ENCODE measurements at places on chromosomes 16 and 17.

DNA sequence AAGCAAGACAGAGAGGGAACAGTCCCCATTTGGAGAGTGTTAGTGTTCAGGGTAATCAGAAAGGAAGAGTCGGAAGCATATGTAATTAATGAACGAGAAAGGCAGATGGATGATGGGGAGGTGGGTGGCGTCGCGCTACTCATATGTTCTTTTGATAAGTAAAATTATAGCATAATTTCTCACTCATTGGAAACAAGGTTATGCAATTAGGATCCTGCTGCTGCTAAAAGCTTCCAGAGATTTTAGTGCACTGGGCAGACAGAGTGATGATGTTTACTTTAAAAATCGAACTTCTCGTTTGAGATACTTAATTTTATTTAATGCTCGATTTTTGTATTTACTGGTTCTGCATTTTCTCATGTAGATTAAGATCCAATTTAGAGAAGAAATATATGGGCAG lies 96.2 kb downstream of the PRKCA start:
- no peak for DNase-seq

DNA sequence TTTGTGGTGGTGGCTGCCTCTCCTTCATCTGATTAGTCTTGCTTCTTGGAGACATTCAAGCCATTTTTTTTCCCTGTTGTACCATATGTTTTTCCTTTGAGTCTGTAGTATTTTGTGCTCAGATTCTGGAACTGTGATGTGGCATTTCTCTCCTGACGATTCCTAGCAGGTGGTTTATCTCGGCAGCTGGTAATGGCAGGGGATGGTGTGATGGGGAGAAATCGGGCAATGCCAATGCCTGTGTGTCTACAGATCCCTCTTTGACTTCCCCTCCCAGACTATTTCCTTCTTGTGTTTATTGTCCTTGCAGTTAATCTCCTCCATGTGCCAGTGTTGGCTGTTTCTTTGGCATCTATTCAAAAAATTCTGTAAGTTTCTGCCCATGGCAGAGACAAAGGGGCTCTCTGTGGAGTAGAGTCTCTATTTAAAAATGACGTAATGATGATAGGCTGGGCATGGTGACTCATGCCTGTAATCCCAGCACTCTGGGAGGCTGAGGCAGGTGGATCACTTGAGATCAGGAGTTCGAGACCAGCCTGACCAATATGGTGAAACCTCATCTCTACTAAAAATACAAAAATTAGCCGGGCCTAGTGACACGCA lies 90.2 kb upstream of the ERCC4 start:
- no peak for DNase-seq

DNA sequence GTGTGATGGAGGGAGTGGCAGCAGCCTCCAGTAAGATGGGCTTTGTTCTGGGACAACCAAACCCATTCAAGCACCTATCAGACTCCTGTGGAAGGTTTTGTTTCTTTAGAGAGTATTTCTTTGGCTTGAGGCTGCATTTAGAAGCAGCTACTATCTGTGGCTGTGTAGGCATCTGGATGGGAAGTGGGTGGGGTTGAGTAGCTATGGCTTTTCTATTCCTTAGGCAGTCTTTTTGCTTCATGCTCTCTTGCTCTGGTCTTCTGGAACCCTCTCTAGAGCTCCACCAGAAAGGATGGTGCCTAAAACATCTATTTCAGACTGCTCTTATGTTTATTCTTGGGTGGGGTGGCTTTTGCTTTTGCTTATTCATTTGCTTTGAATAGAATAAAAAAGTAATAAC lies 19.9 kb downstream of the TNRC6A start:
- no peak for DNase-seq

GRCh38 chr17:1455291-1455796 lies 688 bp downstream of the CRK start:
- peak; percentile 41 for DNase-seq

GRCh38 chr17:81091154-81091553 lies 56.2 kb downstream of the BAIAP2 start:
- no peak for DNase-seq

DNA sequence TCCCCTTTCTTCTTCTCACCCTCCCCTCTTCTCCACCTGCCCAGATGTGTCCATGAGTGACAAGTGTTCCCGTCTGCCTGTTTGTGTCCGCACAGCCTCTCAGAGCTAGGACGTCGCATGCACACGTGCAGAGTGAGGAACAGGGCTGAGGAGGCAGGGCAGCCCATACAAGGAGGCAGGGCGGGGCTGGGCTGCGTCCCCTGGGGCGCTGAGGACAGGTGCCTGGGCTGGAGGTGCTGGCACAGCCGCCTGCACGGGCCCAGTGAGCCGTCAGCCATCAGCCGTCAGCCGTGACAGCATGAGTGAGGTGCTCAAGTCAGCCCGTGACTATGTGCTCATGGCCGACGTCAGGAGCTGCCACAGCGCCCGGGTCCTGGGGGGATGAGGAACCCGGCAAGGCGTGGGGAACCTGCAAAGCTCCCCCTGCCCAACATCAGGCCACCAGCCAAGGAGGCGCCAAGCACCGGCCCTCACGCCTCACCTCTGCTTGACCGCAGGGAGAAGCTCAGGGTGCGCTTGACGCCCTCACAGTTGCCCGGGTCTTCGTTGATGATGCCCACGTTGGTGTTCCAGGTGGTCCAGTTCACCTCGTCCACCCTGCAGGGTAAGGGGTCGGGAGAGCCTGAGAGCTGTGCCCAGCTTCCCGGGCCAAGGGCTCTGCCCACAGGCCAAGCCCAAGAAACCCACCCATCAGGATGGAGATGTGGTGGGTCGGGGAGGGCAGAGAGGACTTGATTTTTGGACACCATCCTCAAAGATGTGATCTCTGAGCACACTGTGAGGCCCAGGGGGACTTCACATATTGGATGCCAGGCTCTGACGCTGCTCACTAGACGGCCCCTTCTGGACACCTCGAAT lies 13.7 kb upstream of the TRPV3 start:
- DNase-seq: no peak

DNA sequence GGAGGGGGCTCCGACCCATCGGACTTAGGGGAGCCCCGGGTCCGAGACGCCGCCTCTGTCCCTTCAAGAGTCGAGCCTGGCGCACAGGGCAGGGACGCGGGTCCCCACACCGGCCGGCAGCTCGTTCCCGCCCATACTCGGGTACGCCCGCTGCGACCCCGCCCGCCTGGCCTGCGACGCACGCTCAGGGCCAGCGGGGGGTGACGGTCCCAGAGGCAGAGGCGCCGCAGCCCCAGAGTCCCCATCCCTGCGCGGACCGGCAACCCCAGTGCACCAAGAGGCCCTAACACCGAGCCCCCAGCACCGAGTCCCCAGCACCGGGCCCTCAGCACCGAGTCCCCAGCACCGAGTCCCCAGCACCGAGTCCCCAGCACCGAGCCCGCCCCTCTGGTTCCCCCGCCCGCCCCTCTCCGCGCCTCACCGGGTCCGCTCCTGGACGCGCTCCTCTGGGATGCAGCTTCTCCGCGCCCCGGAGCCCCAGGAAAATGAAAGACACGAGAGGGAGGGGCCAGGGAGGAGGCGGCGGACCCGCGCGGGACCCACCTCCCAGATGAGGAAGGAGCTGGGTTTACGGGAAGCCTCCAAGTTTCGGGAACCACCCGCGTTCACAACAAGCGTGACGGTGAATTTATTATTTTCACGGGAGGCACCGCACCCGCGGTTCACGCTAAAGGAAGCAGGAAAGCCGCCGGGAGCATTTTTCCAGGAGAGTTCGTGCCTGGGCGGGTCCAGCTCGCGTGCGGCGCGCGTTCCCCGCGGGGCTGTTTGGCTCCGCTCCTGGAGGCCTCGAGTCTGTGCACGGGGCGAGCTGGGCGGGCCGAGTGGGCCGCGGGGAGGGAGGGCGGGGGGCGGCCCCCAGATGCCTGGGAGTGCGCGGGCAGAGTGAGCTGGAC lies at the start of gene SECTM1:
Gene SECTM1 (minus strand): TSS at position 488 of the 893 bp plus-strand sequence. CDS start 6,526 bp downstream, outside the sequence.
- DNase-seq: no peak

DNA sequence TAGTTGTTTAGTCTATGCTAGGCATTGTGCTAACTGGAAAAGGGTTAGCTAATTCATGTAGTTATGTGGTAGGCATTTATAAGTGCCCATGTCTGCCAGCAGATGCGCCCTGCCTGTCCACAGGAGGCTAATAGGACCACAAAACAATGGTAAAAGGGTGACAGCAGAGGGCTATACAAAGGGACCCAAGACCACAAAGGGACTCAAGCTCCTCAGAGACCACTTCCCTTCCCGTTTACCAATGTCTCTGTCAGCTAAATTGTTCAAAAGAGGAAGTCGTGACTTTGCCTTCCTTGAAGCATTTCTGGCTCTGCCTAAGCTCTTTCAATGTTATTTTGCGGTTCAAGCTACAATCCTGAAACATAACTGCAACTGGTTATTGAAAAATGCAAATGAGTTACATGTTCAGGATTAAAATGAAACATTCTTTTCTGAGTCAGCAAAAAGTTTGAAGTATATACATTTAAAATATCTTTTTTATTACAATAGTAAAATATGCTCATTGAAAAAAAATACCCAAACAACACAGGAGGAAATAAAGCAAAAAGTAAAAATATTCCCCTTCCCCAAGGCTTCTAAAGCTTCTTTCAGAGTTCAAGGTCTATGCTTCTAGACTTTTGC lies 149.2 kb downstream of the MAF start:
- DNase-seq: no peak

- DNase-seq: no peak
These were observed 7.4 kb downstream of the TMC6 start for GRCh38 chr17:78120971-78121800.

DNA sequence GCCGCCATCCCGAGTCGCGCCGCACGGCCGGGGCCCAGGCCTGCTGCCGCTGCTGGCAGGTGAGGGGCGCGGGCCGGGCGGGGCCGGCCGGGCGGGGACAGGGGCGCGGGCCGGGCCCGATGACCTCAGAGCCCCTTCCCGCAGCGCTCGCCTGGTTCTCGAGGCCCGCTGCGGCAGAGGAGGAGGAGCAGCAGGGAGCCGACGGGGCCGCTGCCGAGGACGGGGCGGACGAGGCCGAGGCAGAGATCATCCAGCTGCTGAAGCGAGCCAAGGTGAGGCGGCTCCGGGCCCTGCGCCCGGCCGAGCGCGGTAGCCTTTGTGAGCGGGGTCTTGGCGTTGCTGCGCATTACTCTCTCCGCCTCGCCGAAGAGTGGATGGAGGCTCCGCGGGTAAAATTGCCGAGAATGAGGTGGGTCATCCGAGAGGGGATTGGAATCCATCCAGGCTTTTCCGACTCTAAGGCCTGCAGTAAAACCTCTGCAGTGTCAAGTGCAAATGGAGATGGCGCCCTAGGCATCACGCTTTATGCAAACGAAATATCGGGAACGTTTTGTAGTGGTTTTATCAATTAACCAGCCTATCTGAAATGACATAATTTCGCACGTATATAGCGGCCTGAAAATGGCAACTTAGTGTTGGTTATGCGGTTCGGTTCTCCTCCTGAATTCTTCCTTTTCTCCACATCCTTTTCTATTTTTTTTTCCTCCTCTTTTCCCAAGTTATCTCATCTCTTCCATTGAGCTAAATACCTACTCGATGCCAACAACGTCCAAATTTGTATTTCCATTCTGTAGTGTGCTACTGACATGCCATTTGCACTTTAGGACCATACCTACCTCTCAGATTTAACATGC lies 577 bp downstream of the TTC19 start:
- DNase-seq: no peak

GRCh38 chr16:27826081-27826892 lies 237.2 kb downstream of the GSG1L start:
- DNase-seq: no peak

GRCh38 chr17:77808686-77809425 lies 149.6 kb upstream of the TNRC6C start:
- no peak for DNase-seq

DNA sequence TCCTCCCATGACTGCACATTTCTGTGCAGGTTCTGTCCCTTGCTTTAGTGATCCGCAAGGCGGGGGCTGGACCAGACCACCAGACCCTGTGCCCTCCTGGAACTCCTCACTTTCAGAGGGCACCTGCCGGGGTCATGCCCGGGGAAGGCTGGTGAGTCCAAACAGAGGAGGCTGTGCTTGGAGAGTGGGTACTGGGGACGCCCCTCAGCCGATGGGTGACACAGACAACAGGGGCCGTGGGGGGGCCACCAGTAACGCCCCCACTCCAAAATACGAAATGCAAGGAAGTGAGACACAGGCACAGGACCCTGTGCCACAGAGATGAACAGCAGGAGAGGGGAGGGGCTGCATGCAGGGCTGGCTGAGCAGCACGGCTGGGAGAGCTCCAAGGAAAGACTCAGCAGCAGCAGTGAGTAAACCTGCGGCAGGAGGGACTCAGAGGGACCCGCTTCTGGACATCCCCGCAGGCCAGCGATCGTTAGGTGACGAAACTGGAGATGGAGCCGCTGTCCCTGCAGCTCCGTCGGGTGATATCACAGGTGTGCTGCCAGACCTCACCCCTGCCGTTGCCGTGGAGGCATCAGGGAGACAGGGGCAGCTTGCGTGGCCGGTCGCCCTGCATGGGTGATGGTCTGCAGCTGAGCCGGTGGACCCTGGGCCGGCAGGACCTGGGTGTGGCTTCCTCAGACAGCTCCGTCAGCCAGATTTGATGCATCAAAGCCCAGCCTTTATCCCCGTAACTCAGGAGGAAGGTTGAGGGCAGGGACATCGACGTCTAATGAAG lies 71.2 kb upstream of the GNG13 start:
- DNase-seq: no peak

DNA sequence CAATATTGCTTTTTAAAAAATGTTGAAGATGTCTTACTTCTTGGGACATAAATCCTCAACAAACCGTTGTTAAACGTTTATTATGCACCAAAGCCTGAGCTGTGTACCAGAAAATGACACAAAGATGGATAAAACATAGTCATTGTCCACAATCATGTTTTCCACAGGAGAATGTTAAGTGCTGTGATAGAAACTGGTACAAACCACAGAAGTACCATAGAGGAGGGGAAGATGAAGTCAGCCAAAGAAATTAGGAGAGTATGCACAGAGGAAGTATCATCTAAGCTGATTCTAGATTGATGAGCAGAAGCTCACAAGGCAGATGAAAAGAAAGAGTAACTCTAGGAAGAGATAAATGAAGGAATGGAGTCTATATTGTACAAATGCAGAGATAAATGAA lies 142.6 kb upstream of the HLF start:
- no peak for DNase-seq

DNA sequence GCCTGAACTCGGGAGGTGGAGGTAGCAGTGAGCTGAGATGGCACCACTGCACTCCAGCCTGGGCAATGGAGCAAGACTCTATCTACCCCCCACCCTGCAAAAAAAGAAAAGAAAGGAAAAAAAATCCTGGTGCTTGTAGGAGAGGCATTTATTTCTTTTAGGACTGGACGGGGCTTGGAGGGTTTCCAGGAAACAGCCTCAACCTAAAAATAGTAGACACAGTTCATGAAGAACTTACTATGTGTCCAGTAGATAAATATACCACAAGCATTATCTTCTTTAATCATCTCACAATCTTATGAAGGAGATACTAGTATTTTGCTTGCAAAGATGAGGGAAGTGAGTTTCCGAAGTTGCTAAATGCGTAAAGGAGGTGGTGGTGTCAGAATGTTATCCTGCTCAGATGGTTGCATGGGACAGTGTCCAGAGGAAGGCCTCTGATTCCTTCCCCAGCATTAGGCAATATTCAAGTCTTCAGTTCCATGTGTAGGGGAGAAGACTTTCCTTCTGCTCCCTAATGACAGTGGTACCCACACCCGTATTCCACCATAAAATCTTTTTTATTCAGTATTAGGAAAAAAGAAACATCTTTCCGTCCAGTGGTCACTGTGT lies 263.2 kb downstream of the WWOX start:
- no peak for DNase-seq

- DNase-seq: no peak
These were observed 545.1 kb upstream of the C16orf82 start for GRCh38 chr16:26521626-26522025.

- DNase-seq: peak; percentile 64
These were observed 22.3 kb downstream of the SAP30BP start for GRCh38 chr17:75689441-75689873.

- no peak for DNase-seq
These were observed 3.1 kb downstream of the HIC1 start for GRCh38 chr17:2057760-2058585.

- DNase-seq: no peak
These were observed 67.1 kb downstream of the CLEC18A start for GRCh38 chr16:70018254-70018653.

All from activated naive CD4-positive, alpha-beta T cell treated with anti-CD3 and anti-CD28 coated beads, Interleukin-2, amount 50 U/mL, for 72 hours (primary cell).